NCI-H1105 treated with DMSO at 0.1 percent for 48 hours (cell line): ENCODE measurements at places on chromosomes 6 and 20.

GRCh38 chr6:44057238-44057930 lies 69.9 kb downstream of the MRPL14 start:
- DNase-seq: no peak

DNA sequence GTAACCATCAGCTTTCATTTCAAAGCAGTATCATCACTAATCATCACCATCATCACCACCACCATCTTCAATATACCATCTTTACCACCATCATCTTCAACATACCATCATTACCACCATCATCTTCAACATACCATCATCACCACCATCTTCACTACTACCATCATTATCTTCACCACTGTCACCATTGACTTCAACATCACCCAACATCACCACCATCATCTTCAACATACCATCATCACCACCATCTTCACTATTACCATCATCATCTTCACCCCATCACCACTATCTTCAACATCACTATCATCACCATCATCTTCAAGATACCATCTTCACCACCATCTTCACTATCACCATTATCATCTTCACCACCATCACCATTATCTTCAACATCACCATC lies 40.5 kb upstream of the FRMD1 start:
- no peak for DNase-seq

DNA sequence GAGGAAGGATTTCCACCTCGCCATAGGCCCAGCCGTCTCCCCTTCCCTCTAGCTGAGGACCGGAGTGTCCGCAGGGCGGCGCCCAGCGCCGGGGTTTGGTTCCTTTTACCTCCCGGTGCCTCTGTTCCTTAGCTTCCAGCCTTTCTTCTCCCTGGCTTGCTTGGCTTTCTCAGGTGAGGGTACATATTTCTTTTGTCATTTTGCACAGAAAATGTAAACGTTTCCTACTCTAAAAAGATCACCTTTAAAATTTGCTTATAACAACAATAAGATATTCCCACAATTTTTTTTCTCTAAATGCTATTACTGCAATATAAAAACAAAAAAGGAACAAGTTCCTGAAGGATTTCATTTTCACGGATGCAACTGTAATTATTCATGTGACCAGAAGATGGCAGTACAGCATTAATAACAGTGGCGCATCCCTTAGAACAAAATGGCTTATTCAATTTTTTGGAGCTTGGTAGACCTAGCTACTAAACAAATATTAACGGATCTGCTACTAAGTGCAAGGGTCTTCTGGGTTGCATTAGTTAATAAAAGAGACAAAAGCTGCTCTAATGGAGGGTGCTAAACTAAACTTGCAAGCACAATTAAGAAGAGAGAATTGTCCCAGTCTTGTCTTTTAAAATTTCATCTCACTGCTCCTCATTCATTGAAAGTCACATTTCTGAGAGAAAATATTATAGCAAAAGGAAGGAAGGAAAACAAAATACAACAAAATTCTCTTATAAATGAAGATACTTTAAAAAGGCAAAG lies 172.9 kb downstream of the ADGRG6 start:
- peak; percentile 72 for DNase-seq

DNA sequence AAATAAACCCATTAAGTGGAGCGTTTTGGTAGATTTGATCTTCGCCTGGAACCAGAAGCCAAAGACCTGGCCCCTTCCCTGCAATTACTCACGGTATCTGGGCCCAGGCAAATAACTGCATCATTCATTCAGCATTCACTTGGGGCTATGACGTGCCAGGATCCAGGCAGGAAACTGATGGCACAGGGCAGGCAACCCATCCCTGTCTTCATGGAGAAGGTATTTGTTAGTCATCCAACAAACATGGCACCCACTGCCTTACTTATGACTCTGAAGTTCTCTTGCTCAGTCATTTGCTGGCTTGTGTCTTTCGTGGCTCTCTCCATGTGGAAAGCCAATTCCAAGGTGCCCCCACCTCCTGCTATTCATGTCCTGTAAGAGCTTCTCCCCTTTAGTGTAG lies 232.4 kb downstream of the BMP7 start:
- DNase-seq: no peak

DNA sequence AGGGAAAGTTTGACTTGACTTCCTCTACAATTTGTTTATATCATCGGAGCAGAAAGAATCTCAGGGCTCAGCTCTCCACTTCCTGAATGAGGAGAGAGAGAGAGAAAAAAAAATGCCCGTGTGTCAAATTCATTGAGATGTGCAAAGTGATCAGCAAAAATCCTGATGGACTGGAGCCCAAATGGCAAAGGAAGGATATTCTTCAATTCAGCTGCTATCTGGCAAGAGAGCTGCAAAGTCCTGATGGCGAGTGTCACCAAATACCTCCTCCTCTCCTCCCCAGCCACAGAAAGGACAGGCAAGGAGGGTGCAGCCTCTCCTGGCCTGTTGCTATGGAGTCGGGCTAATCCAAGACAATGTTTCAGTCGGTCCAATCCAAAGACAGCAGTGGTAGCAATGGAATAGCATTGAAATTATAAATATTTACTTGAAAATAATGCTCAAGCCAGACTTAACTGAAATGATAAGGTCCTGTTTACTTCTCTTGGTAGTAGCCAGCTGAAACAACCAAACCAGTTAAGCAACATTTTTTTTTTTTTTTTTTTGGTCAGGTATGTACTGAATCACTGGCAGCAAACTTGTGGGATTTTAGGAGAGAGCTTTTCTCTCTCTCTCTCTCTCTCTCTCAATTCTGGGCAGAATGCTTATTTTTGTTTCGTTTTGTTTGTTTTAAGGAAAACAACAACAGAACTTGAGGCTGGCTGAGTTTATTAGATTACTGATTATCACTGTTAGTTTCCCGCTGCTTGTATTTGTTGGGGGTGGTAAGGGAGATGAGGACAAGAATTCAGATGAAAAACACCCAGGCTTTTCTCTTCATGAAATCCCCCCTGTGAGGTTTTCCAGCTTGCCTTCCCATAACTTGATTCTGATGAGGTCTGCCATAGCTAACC lies 204.2 kb downstream of the BCAS1 start:
- DNase-seq: peak; percentile 31
